ENCODE measurements at places on chromosomes 1 and 21. TPM values are rescaled to one million over a fixed set of nuclear protein-coding genes. Genes with fewer than 3 reads are reported as not detected.

Gene BARHL2
- not detected for total RNA-seq

DNA sequence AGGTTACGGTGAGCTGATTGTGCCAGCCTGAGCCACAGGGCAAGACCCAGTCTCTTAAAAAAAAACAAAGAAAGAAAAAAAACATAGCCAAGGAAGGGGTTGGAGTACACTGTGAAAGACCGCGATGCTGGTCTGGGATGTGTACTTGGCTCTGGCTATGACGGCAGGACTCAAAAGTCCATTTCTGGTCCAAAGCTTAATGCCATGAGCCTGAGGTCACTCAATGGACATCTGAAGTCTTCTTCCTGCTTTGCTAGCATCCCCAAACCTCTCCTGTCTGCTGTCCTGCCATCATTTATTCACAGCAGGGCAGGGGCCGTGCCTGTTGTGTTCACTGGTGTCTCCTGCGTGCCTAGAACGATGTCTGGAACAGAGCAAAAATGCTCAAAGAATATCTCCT lies 1.5 kb upstream of the ARHGEF10L start:
- H3K4me3 ChIP-seq: no peak overlapping the region
- no peak overlapping the region for H3K27ac ChIP-seq
- no peaks in the 10 kb centered on the region for H3K27me3 ChIP-seq
- peaks cover 15% of the 10 kb centered on the region for H3K4me1 ChIP-seq
- no peak for DNase-seq

- H3K4me1 ChIP-seq: no peaks in the 10 kb centered on the region
- H3K36me3 ChIP-seq: no peaks in the 10 kb centered on the region
- no peak for DNase-seq
- no peak overlapping the region for H3K27ac ChIP-seq
- no peak overlapping the region for H3K4me3 ChIP-seq
Measured at GRCh38 chr1:47941609-47942239, 55.5 kb downstream of the TRABD2B start.

GRCh38 chr1:194071205-194071604 lies 884.8 kb upstream of the B3GALT2 start:
- no peaks in the 10 kb centered on the region for H3K27me3 ChIP-seq
- H3K27ac ChIP-seq: no peak overlapping the region
- peaks cover 5% of the 10 kb centered on the region for H3K4me1 ChIP-seq

- H3K36me3 ChIP-seq: no peaks in the 10 kb centered on the region
- no peak for DNase-seq
- H3K4me1 ChIP-seq: no peaks in the 10 kb centered on the region
Measured at GRCh38 chr1:76595024-76595423, 272.3 kb upstream of the ST6GALNAC5 start.

DNA sequence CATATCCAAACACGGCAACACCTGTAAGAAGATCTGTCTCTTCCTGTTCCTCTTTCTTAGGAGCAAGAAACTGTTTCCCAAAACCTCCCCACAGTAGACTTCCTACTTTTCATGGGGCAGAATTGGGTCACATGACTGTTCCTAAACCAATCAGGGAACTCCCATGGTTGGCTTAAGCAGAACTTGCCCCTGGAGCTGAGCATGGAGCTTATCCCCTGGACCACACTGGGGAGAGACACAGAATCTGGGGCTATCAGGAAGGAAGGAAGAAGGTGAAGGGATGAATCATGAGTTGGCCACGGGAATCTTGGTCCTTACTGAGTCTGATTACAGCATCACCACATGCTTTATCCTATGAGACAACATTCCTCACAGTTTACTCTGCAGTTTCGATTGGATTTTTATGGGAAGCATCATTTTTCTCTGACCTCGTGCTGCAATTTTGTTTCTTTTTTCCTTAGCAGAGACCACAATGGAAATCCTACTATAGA lies 81.8 kb downstream of the CDC7 start:
- no peaks in the 10 kb centered on the region for H3K36me3 ChIP-seq
- H3K4me1 ChIP-seq: peaks cover 10% of the 10 kb centered on the region
- H3K27me3 ChIP-seq: no peaks in the 10 kb centered on the region
- H3K27ac ChIP-seq: peak overlapping the region; percentile 90

DNA sequence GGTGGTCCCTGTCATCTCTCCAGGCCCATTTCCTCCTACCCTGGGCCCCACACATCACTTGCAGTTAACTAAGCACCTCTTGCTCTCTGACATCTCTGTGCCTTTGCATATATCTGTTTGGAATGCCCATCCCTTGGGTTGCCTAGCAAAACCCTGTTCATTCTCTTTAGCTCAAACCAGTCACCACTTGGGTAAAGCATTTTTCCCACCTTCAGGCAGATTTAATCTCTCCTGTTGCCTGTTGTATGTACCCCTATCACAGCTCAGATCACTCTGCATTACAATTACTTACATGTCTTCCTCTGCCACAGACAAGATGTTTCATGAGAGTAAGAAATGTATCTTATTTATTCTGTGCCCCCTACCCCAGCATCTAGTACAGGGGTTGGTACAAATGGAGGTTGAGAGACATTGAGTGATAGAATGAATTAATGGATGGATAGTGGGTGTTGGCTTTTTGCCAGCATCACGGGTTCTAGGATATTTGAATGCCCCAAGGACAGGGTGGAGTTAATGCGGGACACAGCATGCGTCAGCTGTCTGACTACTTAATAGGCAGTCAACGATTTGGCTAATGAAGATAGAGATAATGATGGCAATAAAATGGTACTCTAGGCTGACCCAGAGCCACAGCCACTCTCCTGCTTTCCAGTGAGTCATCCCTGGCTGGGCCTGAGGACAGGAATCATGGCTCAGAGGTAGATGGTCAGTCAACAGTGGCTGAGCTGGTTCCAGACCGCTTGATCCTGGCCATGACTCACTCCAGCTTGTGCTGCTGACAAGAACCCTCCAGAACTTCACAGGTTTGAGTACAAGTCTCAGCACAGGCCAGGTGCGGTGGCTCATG lies 6.5 kb downstream of the NR0B2 start:
- no peak overlapping the region for H3K27ac ChIP-seq
- H3K27me3 ChIP-seq: no peaks in the 10 kb centered on the region
- H3K4me1 ChIP-seq: no peaks in the 10 kb centered on the region
- peak; percentile 92 for DNase-seq
- no peak overlapping the region for H3K4me3 ChIP-seq

Data from astrocyte (in vitro differentiated cells and primary cell).